ENCODE measurements at places on chromosomes 2 and 18.

DNA sequence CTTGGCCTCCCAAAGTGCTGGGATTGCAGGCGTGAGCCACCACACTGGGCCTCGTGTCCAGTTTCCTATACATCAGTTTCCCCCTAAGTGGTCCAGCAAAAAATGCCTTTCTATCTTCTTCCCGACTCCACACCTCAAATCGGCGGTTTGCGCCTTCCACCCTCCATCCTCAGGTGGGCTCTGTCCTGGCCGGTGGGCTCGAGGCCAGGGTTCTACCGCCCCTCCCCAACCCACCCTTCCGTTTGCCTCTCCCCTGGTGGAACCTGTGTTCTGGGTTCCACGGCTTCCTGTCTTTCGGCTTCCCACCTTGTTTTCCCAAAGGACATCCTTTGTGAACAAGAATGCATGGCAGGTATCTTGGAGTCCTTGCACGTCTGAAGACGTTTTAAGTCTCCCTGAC, 104.4 kb downstream of the HS6ST1 start:
- no peak for DNase-seq

DNA sequence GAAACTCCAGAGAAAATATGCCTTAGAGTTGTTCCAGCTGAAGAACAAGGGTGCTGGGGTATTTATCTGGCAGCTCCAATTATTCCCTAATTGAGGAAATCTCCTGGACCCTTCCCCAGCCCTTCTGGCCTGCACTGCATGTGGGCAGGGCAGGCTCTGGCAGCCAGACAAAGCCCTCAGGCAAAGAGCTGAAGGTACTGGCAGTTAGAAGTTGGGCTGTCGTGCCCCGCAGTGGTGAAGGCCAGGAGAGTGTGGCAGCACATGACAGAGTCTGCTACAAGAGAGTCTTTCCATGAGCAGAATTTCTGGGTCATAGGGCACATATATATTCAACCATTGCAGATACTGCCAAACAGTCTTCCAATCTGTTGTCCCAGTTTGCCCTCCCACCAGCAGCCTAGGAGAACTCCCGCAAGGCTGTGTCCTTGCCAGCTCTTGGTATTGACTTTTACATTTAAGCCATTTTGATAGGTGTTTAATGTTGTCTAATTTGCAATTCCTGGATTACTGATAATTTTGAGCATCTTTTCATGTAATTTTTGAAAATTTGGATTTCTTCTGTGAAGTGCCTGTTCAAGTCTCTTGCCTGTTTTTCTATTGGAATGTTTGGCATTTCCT, 26.6 kb downstream of the ONECUT2 start:
- DNase-seq = no peak

GRCh38 chr2:45678791-45679348, 27.4 kb downstream of the PRKCE start:
- DNase-seq = no peak

- no peak for DNase-seq
These were observed 94.4 kb downstream of the NRP2 start for GRCh38 chr2:205776720-205777119.

GRCh38 chr2:1397350-1397749, 15.9 kb upstream of the TPO start:
- no peak for DNase-seq

- DNase-seq = no peak
These were observed 84.6 kb downstream of the SLC66A3 start for GRCh38 chr2:11239666-11240462.

GRCh38 chr2:67660871-67661270, 263.7 kb downstream of the ETAA1 start:
- DNase-seq = no peak

GRCh38 chr2:197477797-197478196, 21.8 kb downstream of the HSPD1 start:
- no peak for DNase-seq

DNA sequence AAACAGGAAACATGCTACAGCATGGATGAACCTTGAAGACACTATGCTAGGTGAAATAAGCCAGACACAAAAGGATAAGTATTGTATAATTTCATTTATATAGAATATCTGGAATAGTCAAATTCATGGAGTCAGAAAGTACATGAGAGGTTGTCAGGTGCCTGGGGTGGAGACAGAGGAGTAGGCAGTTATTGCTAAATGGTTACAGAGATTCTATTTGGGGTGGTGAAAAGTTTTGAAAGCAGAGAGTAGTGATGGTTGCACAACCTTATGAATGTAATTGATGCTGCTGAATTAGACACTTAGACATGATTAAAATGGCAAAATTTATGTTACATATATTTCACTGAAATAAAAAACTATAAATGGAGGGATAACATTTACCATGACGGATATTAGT, 197.4 kb downstream of the VAPA start:
- no peak for DNase-seq

GRCh38 chr18:9104244-9104901, 1.9 kb downstream of the NDUFV2 start:
- no peak for DNase-seq

- DNase-seq = no peak
These were observed 53.5 kb upstream of the ASAP2 start for GRCh38 chr2:9152975-9153642.

GRCh38 chr2:217943446-217944321, 59.1 kb downstream of the TNS1 start:
- peak; percentile 44 for DNase-seq

- no peak for DNase-seq
These were observed 198.6 kb upstream of the CWC22 start for GRCh38 chr2:180205621-180206235.

DNA sequence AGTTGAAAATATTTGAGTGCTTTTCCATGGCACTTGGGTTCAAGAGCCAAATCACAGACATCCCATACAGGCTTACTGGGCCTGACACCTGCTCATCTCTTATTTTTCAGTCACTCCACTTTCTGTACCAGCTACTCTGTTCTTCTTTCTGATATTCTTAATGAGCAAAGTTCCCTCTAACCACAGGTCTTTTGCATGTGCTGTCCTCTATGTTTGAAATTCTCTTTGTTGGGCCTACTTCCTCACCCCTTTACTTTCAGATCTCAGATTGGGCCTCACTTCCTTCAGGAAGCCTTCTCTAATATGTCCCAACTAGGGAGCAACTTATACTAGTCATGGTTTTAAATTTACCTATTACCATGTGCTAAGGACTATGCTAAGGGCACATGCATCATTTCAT, 81.8 kb upstream of the RBMS1 start:
- no peak for DNase-seq

- no peak for DNase-seq
These were observed 555.2 kb upstream of the SETBP1 start for GRCh38 chr18:44125446-44125845.

DNA sequence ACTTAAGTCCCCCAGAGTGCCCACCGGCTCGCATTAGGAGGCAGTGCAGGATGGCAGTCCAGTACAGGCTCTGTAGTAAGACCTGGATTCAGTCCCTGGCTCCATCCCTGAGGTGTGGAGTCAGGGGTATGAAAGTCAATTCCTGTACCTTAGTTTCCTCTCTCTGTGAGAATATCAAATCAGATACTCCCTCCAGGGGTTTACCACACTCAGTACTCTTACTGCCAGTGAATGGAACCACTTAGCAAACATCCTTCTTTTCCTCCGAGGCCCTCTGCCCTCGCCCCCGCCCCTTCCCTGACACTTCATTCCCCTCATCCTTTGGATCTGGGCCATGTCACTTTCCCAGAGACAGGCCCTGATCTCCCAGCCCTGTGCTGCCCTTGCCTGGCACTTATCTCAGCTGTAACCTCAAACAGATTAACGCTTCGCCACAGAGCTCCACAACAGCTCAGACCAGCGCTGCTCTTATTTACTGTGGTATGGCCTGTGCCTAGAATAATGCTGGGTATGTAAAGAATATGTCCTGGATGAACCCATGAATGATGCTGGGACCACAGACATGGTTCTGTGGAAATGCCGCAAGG, 159.0 kb upstream of the TMEM200C start:
- peak; percentile 93 for DNase-seq

DNA sequence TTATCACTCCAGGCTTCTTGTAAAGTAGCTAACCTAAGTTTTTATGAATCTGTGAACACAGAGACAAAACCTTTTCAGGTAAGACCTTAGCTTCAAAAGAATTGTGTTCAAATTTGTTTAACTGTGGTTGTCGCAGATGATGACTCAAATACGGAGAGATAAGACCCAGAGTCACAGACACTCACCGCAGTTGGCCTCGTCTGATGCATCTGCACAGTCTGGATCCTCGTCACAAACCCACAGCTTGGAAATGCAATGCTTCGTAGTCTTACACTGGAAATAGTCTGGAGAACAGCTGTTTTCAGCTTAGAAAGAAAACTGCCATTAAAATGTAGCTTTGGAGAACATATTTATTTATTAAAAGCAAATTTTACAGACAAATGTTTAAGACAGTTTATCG, 1662.1 kb upstream of the NXPH2 start:
- no peak for DNase-seq

- DNase-seq = no peak
These were observed 93.5 kb downstream of the CAPN13 start for GRCh38 chr2:30713698-30714097.

DNA sequence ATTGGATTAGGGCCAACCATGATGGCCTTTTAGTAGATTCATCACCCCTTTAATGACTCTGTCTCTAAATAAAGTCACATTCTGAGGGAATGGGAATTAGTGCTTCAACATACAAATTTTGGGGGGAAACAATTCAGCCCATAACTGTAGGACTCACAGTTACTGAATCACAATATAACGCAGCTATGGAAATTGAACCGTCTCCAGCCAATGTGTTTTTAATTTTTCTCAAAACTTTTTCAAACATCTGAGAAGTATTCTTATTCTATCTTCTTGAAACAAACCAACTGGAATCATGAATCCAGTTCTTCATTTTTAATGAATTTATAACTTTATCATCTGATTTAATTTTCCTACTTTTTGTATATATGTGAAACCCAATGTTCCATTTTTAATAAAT, 373.1 kb upstream of the SYT4 start:
- no peak for DNase-seq

Measured in DMS79 treated with DMSO at 0.1 percent for 48 hours (cell line).